ENCODE measurements at places on chromosomes 3 and 15.

- no peak for DNase-seq
Measured at GRCh38 chr3:28841441-28841840, 439.4 kb upstream of the RBMS3 start.

GRCh38 chr3:115576325-115576875 is 46.9 kb upstream of the GAP43 start:
- no peak for DNase-seq

- no peak for DNase-seq
Measured at GRCh38 chr15:27039152-27039551, 68.2 kb downstream of the GABRG3 start.

DNA sequence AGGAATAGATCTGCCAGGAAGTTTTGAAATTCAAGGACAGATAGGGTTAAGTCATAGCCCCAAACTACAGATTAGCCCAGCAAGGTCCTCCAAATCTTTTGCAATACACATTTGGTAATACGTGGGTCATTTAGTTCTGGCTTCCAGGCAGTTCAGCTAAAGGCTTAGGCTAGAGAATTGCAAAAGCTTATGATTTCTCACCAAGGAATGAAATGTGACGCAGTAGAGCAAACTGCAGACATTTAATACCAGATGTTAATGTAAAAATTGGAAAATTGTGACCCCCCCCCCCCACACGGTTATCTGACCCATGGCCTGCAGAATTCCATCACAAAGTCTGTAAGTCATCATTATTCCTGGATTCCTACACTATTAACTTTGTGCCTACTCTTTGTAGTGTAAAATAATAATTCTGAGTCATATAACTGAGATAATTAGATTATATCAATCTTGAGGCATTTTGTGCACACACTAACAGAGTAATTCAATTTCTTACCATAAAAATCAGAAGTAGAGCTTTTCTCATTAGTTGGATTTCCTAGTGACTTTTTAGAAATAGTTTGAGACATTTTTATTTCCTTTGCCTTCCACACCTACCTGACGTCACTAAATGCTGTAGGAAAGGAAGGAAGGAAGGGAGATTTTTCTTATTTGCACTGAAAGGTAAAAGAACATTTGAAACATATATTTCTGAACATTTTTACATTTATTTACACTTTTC is 235.2 kb downstream of the DTWD1 start:
- DNase-seq, result no peak

- no peak for DNase-seq
Measured at GRCh38 chr3:157040456-157040855, 119.5 kb downstream of the CCNL1 start.

DNA sequence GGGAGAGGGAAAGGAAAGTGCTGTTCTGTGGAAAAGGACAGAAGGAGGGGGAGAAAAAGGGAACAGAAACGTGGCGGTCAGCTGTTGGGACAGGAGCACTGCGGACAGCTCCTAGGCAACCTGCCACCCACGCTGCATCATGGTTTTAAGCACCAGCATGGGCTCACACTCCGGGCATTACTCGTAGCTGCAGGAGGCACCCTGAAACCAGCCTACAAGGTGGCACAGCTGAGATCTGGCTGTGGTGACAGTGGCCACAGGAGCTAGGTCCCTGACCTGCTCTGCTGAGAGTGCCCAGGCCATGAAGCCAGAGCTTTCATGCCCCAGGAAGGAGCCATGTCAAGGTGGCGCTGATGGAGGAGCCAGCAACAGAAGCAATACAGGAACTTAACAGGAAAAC is 161.4 kb upstream of the ST8SIA2 start:
- DNase-seq, result no peak

DNA sequence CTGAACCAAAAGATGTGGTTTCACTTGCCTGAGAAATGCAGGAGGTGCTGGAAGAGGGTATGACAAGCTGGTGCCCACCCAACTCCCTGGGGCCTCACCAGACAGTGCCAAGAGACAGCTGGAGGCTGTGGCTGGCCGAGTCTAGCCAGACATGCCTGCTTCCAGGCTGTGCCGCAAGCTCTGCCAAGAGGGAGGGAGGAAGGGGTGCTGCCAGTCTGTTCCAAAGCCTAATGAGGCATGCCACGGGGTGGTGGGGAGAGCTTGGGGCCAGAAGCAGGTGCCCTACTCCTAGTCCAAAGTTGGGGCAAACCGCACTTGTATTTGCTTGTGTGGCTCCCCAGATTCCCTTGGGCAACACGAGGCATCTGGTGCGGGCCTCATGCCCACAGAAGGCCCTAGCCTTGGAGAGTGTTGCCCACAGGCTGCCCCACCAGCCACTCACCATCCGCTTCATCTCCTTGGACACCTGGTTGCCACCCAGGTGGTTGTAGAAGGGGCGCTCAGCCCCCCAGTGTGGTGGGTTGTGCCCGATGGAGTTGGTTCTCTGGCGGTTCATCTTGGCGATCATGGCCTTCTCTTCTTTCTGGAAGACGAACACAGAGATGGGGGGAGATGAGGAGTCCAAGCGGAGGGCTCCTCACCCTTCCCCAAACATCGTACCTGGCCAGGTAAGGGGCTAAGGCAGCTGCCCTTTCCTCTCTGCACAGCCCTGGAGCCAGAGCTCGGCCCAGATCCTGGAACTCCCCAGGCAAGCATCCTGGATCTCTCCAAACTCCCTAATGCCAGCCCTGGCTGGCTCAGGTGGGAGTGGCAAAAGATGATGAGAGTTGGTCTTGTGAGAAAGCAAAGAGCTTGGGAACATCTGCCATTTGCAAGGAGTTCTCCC is 123.4 kb downstream of the SEC22A start:
- DNase-seq, result no peak

DNA sequence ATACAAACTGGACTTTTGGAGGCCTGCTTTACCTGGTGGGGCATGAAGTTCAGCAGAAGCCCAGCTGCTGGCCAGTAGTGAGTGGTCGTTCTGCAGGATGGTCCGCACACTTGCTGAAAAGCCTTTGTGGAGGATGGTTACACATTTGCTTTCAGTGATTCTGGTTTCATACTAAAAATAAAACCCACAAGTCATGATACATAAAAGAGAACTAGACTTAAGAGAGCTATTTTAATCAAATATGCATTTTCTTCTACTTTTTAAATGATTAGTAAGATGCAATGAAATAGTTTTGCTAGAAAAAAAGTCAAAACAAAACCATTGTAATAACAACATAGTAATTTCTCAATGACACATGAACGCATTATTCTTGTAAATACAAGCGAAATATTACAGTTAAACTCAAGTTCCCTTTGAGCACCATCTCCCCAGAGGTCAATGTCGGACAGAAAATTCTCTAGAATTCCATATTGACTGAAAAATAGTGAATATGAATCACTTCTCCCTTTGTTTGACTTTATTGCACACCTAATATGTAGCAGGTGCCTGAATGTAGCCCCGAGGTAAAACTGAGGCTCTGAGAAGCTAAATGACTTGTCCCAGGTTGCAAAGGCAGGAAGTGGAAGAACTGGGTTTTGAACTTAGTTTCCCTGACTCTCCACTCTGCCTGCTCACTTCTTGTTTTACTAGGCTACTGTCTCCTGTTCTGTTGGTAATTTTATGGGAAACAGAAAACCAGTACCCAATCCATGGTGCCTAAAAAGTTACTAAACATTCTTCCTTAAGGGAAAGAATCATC is 8.3 kb downstream of the IL5RA start:
- DNase-seq, result no peak

GRCh38 chr3:107690522-107691138 is 167.9 kb downstream of the BBX start:
- no peak for DNase-seq

DNA sequence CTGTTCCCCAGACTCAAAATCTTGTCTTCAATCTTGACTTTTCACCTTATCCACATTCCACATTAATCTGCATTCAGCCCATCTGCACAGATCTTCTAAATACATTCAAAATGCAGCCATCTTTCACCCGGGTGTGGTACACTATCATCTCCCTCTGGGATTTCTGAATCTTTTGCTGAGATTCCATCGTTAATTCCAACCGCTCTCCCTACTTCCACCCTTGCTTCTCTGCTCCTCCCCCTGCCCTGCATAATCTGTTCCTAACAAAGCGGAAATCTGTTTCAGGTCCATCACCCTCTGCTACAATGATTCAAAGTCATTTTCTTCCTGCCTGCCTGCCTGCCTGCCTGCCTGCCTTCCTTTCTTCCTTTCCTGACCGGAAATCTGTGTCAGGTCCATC is 7.9 kb upstream of the GOLGA8B start:
- no peak for DNase-seq

GRCh38 chr3:150830094-150830681 is 67.2 kb upstream of the SIAH2 start:
- no peak for DNase-seq

DNA sequence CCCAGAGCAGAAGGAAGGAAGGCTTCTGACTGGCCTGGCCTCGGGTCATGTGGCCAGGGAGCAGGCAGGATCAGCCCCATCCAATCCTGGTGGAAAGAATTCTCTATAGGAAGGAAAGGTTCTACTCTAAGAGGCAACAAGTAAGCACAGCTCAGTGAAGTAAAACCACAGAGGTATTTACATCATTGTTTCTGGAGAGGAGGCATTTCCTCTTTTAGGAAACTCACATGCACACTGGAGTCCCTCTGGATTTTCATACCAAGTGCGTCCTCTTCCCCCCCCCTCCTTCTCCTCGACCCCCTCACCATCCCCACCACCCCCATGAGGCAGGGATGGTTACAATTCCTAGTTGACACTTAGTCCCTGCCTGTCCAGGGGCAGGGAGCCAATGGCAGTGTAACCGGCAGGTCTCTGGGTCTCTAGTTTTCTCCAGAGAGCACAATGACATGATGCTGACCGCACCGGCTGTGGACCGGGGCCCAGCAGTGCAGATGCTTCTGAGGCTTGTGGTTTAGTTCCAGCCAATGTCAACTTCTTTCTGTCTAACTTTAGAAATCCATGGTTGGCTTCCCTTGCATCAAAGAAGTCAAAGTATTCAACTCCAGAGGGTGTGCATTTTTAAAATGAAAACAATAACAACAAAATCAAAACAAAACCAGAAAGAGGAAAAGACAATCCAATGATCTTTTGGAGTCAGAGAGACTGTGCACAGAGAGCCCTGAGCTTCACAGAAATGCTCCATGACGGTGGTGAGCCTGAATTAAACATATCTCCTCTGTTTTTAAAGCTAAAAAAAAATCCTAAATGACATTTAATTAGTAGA is 230.3 kb upstream of the TLE3 start:
- DNase-seq, result no peak

GRCh38 chr15:87267798-87268197 is 988.7 kb downstream of the NTRK3 start:
- DNase-seq, result no peak

DNA sequence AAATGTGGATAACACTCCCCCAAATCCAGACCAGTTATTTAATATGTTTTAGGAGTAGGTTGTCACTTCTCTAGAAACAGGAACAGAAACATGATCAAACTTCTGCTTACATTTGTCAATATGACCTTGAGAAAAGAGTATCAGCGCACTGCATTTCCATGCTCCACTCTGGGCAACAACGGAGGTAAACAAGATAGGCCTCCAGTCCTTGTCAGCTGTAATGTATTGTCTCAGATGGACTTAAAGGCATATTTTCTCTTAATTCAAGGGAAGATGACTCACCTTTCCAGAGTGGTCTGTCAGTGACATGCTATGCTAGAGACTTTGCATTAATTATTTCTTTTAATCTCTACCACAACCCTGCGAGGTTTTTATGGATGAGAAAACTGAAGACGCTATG is 51.6 kb upstream of the TCF12 start:
- no peak for DNase-seq

DNA sequence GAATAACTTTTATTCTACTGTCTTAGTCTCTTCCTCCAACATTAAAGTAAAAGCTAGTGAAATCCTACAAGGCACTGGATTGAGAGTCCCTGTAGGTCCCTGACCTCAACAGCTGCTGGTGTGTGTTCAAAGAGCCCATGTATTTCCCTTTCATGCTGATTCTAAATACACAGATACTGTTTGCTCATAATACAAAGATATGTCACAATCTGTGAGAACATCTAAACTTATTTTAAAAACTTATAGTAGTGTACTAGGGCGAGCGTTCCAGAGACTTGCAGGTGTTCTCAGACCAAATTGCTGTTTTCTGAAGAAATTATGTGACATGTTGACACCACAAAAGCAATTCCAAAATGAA is 145.9 kb upstream of the LIPC start:
- DNase-seq, result no peak

DNA sequence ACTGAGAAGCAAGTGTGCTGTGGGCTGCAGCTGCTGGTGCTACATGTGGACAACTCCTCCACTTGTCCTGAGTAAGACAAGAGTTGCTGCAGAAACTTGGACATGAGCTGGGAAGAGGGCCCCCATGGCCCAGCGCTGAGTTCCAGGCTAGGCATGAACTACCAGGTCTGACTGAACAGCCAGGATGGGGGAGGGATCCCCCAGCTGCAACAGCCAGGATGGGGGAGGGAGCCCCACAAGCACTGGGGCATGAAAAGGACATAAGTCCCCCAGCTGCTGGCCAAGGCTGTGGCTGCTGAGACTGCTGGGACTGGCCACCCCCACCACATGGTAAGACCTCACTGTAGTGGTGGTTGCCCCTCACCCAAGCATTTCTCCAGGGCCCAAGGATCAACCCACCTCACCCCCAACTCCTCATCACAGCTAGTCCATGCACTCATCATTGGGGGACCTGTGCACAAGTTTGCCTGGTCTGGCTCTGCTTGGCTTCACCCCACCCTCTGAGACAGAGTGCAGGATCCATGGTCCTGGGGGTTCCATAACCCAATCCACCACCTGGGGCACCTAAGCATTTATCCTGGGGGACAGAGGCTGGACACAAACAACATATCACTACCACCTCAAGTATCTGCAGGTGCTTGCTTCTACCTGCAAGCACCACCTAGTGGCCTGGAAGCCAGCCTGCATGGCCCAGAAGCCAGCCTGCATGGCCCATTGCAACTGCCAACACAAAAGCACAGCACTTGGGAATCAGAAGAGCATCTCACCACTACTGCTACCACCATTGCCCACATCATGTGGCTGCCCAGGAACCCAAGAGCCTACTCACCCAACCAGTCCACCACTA is 84.5 kb upstream of the STT3B start:
- DNase-seq, result no peak

DNA sequence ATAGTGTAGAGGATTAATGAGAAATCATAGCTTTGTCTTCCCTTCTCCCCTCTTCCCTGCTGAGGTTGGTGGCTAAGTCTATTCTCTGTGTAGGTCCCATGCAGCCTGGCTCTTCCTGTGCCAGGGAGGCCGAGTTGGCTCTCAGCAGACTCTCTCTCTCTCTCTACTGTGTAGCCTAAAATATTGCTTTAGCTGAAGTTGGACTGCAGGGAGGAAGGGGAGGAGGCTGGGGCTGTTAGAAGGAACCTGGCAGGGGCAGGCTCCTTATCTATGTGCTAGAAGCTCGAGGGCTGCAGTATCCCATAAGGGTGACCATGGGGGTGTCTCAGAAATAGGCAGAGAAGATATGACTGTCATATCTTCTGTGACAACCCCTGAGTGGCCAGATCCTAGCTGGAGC is 160.8 kb downstream of the EPHB1 start:
- no peak for DNase-seq

All from stimulated activated CD4-positive, alpha-beta T cell treated with anti-CD3 and anti-CD28 coated beads, Interleukin-2, amount 100 ng/mL, for 4 hours (primary cell).